ENCODE measurements at places on chromosomes 6 and 20. TPM values are rescaled to one million over a fixed set of nuclear protein-coding genes. Genes with fewer than 3 reads are reported as not detected.

The NCOA3 gene
- 31.0 TPM for total RNA-seq

DNA sequence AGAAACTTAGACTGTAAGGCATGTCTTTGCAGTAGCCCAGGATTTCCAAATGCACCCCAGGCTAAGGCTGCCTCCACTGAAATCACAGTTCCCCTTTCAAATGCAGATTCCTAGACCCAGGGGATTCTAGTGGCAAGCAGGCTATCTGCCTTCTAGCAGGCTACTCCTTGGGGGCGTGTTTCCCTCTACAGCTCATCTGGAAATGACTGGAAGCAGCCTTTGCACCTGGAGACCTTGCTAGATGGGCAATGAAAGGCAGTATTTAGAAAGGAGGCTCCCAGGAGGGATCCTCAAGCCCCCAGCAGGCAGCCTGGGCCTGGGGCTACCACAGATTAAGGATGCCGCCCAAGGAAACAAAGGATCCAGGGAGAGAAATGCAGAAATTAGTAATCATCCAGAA, 26.0 kb upstream of the SYNDIG1 start:
- H3K27ac ChIP-seq = no peak overlapping the region
- DNase-seq = no peak
- no peaks in the 10 kb centered on the region for H3K4me1 ChIP-seq
- peaks cover 4% of the 10 kb centered on the region for H3K27me3 ChIP-seq

DNA sequence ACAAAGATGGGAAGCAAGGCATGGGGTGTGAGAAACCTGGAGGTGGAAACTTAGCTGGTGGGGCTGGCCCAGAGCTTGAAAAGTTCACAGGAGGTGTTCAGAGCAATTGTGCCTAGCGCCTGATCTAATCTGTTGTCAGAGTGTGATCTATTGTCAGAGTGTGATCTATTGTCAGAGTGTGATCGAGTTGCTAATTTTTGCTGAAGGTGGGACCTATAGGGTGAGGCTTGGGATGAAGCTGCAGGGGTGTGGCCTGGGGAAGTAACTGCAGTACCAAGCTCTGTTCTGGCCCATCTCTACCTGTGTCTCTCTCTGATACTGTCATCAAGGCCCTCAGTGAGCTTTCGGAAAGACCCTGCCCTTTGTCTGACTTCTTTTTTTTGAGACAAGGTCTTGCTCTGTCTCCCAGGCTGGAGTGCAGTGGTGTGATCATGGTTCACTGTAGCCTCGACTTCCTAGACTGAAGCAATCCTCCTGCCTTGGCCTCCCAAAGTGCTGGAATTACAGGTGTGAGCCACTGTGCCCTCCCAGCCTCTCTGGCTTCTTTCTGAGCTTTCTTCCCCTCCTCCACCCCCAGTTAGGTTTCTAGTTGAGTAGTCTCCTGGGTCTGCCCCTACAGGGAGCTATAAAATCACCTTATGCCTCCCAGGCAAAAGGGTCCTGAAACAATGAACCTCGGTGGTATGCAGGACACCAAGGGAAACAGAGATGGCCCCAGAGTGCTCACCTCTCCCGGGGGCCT, 150.8 kb upstream of the RNF24 start:
- H3K27me3 ChIP-seq = no peaks in the 10 kb centered on the region
- DNase-seq = no peak
- H3K4me3 ChIP-seq = no peak overlapping the region
- no peaks in the 10 kb centered on the region for H3K36me3 ChIP-seq

DNA sequence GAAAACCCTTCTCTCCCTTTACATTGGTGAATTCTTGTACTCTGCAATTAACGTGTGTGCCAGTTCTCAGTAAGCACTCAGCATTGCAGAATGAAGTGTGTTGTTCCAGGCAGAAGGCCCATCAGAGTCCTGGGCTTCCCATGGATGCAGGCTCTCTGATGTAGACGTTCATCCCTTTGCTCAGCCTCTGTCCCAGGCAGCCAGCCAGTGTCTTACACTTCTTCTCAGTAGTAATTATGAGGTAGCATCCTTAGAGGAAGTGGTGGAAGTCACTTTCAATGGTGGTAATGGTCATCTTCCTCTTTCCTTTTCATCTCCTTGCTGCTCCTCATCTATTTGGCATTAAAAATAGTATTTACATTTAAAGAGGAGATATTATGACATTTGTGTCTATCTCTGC, 66.7 kb upstream of the FYN start:
- DNase-seq = no peak
- no peaks in the 10 kb centered on the region for H3K36me3 ChIP-seq
- H3K4me1 ChIP-seq = peaks cover 4% of the 10 kb centered on the region
- no peak overlapping the region for H3K4me3 ChIP-seq
- H3K27me3 ChIP-seq = no peaks in the 10 kb centered on the region

DNA sequence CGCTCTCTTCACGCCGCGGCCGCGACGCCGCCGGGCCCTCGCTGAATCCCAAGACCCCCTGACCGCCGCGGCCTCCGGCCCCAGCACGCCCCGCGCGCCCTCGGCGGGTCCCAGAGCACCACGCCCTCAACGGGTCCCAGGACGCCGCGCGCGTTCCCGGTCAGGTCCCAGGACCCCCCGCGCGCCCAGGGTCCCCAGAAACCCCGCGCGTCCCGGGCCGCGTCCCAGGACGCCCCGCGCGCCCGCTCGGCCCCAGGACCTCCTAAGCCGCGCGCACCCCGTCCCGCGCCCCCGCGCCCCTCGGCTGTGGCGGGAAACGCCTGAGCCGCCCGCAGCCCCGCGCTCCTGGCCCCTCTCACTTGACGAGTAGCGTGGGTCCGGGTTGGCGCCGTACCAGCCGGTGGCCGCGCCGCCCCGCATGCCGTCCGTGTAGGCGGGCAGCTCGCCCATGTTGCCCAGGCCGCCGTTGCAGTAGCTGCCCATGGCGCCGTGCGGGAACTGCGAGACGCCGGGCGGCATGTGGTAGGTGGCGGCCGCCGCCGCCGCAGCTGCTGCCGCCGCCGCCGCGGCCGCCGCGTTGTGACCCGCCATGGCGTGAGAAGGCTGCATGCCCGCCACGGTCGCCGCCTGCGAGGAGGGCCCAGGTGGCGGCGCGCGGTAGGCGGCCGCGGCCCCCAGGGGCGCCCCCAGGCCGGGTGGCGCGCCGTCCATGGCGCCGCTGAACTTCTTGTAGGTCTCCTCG, 556 bp downstream of the NKX2-4 start:
- DNase-seq = no peak
- peaks cover 93% of the 10 kb centered on the region for H3K27me3 ChIP-seq
- H3K4me3 ChIP-seq = no peak overlapping the region
- H3K4me1 ChIP-seq = no peaks in the 10 kb centered on the region
- H3K27ac ChIP-seq = no peak overlapping the region
- H3K36me3 ChIP-seq = no peaks in the 10 kb centered on the region

GRCh38 chr20:62500237-62500864, 24.6 kb upstream of the GATA5 start:
- no peaks in the 10 kb centered on the region for H3K4me1 ChIP-seq
- no peak overlapping the region for H3K4me3 ChIP-seq
- no peaks in the 10 kb centered on the region for H3K27me3 ChIP-seq
- peak; percentile 11 for DNase-seq

GRCh38 chr20:58818586-58819285, 32.0 kb downstream of the GNAS-AS1 start:
- H3K36me3 ChIP-seq = no peaks in the 10 kb centered on the region
- peak; percentile 97 for DNase-seq
- H3K4me1 ChIP-seq = peaks cover 16% of the 10 kb centered on the region
- no peak overlapping the region for H3K4me3 ChIP-seq

- no peak overlapping the region for H3K27ac ChIP-seq
- H3K4me1 ChIP-seq = peaks cover 6% of the 10 kb centered on the region
- H3K36me3 ChIP-seq = no peaks in the 10 kb centered on the region
- H3K27me3 ChIP-seq = no peaks in the 10 kb centered on the region
- no peak for DNase-seq
Observed at GRCh38 chr20:54351371-54352136, 123.8 kb upstream of the DOK5 start.

DNA sequence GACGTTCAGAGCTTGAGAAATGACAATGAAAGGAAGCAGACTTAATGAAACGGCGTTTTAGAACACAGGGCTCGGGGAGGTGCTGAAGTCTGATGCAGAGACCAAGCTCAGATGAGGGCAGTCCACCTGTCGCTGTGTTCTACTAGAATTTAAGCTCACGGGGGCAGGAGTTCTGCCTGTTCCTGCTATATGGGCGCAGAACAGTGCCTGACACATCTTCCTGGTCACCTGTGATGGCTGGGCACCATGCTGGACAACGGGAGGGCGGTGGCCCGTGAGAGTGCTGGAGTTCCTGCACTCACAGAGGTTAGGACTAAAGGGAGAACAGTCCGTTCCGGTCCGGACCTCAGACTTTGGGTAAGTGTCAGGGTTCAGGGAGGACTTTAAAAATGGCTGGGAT, 130.6 kb downstream of the ERMARD start:
- no peak overlapping the region for H3K27ac ChIP-seq
- H3K36me3 ChIP-seq = no peaks in the 10 kb centered on the region
- no peaks in the 10 kb centered on the region for H3K4me1 ChIP-seq

DNA sequence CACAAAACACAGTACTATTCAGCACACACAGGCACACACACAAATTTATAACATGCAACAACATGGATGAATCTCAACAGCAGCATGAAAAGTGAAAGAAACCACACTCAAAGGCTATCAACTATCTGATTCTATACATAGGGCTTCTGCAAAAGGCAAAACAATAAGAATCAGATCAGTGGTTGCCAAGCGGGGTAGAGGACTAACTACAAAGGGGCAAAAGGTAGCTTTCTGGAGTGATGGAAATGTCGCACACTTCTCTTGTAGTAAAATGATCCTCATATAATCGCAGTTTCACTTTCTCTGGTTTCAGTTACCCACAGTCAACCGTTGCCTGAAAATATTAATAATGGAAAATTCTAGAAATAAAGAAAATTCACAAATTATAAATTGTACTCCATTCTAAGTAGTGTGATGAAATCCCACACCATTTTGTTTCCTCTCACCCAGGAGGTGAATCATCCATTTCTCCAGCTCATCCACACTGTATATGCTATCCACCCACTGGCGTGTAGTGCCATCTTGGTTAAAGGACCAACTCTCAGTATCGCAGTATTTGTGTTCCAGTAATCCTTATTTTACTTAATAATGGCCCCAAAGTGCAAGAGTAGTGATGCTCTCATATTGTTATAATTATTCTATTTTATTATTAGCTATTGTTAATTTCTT, 12.8 kb upstream of the PLN start:
- no peak for DNase-seq

GRCh38 chr6:57283911-57284455, 33.4 kb upstream of the PRIM2 start:
- no peaks in the 10 kb centered on the region for H3K27me3 ChIP-seq
- peak; percentile 65 for DNase-seq
- no peaks in the 10 kb centered on the region for H3K4me1 ChIP-seq
- no peaks in the 10 kb centered on the region for H3K36me3 ChIP-seq
- H3K27ac ChIP-seq = no peak overlapping the region
- no peak overlapping the region for H3K4me3 ChIP-seq

- H3K27ac ChIP-seq = no peak overlapping the region
- DNase-seq = no peak
- H3K27me3 ChIP-seq = no peaks in the 10 kb centered on the region
- H3K4me3 ChIP-seq = no peak overlapping the region
- H3K36me3 ChIP-seq = no peaks in the 10 kb centered on the region
- H3K4me1 ChIP-seq = no peaks in the 10 kb centered on the region
Observed at GRCh38 chr20:19384940-19385339, 172.5 kb downstream of the SLC24A3 start.

- no peak overlapping the region for H3K27ac ChIP-seq
- H3K4me3 ChIP-seq = no peak overlapping the region
- H3K27me3 ChIP-seq = no peaks in the 10 kb centered on the region
- H3K36me3 ChIP-seq = no peaks in the 10 kb centered on the region
- no peaks in the 10 kb centered on the region for H3K4me1 ChIP-seq
Observed at GRCh38 chr6:140225701-140226436, 851.4 kb upstream of the CITED2 start.

DNA sequence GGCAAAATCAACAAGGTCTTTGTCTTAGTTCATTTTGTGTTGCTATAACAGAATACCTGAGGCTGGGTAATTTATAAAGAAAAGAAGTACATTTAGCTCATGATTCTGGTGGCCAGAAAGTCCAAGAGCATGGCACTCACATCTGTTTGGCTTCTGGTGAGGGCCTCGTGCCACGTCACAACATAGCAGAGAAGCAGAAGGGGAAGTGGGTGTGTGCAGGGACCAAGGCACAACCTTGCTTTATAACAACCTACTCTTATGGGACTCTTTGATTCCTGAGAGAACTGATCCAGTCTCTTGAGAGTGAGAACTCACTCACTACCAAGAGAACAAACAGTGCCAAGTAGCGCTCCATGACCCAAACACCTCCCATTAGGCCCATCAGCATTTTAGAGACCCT, 25.4 kb downstream of the GABRR2 start:
- no peak for DNase-seq
- no peak overlapping the region for H3K4me3 ChIP-seq
- H3K27ac ChIP-seq = no peak overlapping the region

GRCh38 chr20:62825333-62825985, 8.6 kb downstream of the COL9A3 start:
- peaks cover 9% of the 10 kb centered on the region for H3K4me1 ChIP-seq
- no peak overlapping the region for H3K4me3 ChIP-seq
- H3K36me3 ChIP-seq = no peaks in the 10 kb centered on the region
- no peak for DNase-seq
- H3K27ac ChIP-seq = no peak overlapping the region

GRCh38 chr6:111717621-111718020, 111.9 kb upstream of the TRAF3IP2 start:
- peaks cover 15% of the 10 kb centered on the region for H3K36me3 ChIP-seq
- H3K27ac ChIP-seq = no peak overlapping the region
- DNase-seq = no peak
- no peak overlapping the region for H3K4me3 ChIP-seq
- H3K4me1 ChIP-seq = peaks cover 12% of the 10 kb centered on the region

DNA sequence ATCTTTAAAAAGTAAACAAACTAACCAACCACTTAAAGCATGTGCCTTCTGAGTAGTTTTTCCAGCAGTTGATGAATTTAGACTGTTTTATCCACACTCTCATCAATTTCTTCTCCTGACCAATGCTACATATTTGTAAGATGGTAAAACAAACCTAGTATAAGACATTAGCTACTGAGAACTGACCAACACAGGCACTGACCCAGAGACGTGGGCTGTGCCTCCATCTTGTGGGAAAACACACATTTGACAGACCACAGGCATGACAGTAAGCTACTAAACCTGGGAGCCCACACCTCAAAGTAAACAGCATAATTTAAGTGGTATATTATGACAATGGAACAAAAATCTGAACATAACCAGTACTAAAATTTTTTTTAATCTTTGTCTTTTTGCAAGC, 121.4 kb upstream of the NRSN1 start:
- peak; percentile 76 for DNase-seq
- H3K27ac ChIP-seq = peak overlapping the region; percentile 72
- H3K27me3 ChIP-seq = no peaks in the 10 kb centered on the region
- H3K4me3 ChIP-seq = no peak overlapping the region

GRCh38 chr6:104286641-104287040, 573.1 kb downstream of the HACE1 start:
- no peaks in the 10 kb centered on the region for H3K27me3 ChIP-seq
- no peak overlapping the region for H3K27ac ChIP-seq
- no peak overlapping the region for H3K4me3 ChIP-seq
- H3K36me3 ChIP-seq = no peaks in the 10 kb centered on the region
